ENCODE measurements at places on chromosomes 2 and 18. TPM values are rescaled to one million over a fixed set of nuclear protein-coding genes. Genes with fewer than 3 reads are reported as not detected.

The RANBP2 gene
- 51.7 TPM for total RNA-seq

GRCh38 chr2:8797682-8798081, 39.7 kb downstream of the KIDINS220 start:
- no peak overlapping the region for H3K27ac ChIP-seq
- H3K4me3 ChIP-seq, result no peak overlapping the region
- H3K27me3 ChIP-seq, result no peaks in the 10 kb centered on the region
- no peaks in the 10 kb centered on the region for H3K4me1 ChIP-seq

DNA sequence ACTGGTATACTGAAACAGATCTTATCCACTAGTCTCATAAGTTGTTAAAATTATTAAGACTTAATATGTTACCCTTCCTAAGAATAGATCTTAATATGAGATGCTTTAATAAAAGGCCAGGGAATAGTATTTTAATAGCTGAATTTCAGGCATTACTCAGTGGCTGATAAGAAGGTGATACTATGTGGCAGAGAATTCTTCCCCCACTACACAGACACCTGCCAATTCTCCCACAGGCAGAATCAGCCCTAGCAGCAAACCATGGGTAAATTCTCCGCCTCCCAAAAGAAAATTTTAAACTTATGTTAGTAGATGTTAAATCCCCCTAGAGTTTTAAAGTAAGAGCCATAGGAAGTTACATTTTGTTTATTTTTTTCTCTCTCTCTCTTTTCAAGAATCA, 888.8 kb downstream of the LRP1B start:
- H3K27ac ChIP-seq, result no peak overlapping the region
- DNase-seq, result no peak
- H3K4me3 ChIP-seq, result no peak overlapping the region
- H3K27me3 ChIP-seq, result no peaks in the 10 kb centered on the region

- no peak overlapping the region for H3K27ac ChIP-seq
- no peaks in the 10 kb centered on the region for H3K36me3 ChIP-seq
- H3K4me1 ChIP-seq, result no peaks in the 10 kb centered on the region
- no peaks in the 10 kb centered on the region for H3K27me3 ChIP-seq
Observed at GRCh38 chr18:6476880-6477279, 62.2 kb upstream of the L3MBTL4 start.

The RAPH1 gene
- 55.5 TPM for total RNA-seq

GRCh38 chr2:38269421-38269820, 107.7 kb downstream of the ATL2 start:
- DNase-seq, result no peak
- H3K36me3 ChIP-seq, result no peaks in the 10 kb centered on the region
- H3K27ac ChIP-seq, result no peak overlapping the region
- H3K4me1 ChIP-seq, result no peaks in the 10 kb centered on the region
- no peaks in the 10 kb centered on the region for H3K27me3 ChIP-seq

DNA sequence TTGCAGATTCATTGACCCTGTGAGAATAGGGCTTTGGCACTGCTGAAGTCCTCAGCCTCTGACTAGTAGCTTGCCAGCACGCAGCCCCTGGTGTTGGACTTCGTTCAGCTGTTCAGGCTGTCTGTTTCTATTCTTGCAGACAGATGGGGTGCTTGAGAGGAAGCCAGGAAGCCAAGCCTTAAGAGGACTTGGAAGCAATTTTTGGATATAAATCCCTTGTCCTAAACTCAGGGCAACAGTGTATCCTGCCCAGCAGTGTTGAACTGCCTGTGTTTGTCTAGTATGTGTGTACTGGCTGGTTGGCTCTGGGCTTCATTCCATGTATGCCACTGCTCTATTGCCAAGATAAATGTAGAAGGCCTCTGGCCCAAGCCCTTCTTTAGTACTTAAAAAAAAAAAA, 108.6 kb downstream of the COMMD1 start:
- no peaks in the 10 kb centered on the region for H3K36me3 ChIP-seq
- H3K4me3 ChIP-seq, result no peak overlapping the region
- no peak overlapping the region for H3K27ac ChIP-seq
- peak; percentile 37 for DNase-seq
- no peaks in the 10 kb centered on the region for H3K27me3 ChIP-seq
- H3K4me1 ChIP-seq, result peaks cover 7% of the 10 kb centered on the region

DNA sequence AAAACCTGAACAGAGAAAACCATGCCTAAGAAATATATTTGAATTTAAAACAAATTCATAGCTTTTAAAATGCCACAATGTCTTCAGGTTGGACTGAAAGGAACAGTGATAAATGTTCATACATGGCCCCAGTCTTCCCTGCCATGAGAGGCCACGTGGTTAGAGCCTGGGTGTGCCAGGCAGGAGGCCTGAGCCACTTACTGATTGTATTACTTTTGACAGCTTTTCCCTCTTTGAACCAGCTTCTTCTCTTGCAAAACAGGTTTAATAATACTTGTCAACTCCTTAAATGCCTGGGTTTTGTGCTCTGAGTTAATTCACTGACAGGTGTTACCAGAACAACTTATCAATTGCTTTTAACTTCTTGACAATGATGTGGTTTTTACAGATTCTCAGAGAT, 27.0 kb downstream of the RBKS start:
- H3K36me3 ChIP-seq, result no peaks in the 10 kb centered on the region
- no peaks in the 10 kb centered on the region for H3K4me1 ChIP-seq
- H3K4me3 ChIP-seq, result no peak overlapping the region
- no peaks in the 10 kb centered on the region for H3K27me3 ChIP-seq
- DNase-seq, result no peak

DNA sequence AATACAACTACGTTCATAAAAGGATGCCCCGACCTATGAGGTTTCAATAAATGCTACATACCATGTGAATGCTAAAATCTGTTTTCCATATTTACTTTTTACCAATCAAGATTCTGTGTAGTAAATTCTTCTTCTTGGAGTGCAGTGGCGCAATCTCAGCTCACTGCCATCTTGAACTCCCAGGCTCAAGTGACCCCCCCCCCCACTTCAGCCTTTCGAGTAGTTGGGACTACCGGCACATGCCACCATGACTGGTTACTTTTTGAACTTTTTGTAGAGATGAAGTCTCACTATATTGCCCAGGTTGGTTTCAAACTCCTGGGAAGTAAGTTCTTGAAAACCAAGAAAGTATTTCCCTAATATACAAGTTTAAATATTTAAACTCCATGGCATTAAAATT, 14.4 kb upstream of the USP34 start:
- peak; percentile 32 for DNase-seq
- no peaks in the 10 kb centered on the region for H3K4me1 ChIP-seq
- no peak overlapping the region for H3K27ac ChIP-seq
- H3K4me3 ChIP-seq, result no peak overlapping the region

The DSC2 gene
- 15.6 TPM for total RNA-seq

GRCh38 chr2:64770781-64771334, 117.1 kb upstream of the SERTAD2 start:
- peak; percentile 43 for DNase-seq
- H3K27me3 ChIP-seq, result no peaks in the 10 kb centered on the region
- H3K27ac ChIP-seq, result no peak overlapping the region
- H3K4me1 ChIP-seq, result peaks cover 14% of the 10 kb centered on the region

DNA sequence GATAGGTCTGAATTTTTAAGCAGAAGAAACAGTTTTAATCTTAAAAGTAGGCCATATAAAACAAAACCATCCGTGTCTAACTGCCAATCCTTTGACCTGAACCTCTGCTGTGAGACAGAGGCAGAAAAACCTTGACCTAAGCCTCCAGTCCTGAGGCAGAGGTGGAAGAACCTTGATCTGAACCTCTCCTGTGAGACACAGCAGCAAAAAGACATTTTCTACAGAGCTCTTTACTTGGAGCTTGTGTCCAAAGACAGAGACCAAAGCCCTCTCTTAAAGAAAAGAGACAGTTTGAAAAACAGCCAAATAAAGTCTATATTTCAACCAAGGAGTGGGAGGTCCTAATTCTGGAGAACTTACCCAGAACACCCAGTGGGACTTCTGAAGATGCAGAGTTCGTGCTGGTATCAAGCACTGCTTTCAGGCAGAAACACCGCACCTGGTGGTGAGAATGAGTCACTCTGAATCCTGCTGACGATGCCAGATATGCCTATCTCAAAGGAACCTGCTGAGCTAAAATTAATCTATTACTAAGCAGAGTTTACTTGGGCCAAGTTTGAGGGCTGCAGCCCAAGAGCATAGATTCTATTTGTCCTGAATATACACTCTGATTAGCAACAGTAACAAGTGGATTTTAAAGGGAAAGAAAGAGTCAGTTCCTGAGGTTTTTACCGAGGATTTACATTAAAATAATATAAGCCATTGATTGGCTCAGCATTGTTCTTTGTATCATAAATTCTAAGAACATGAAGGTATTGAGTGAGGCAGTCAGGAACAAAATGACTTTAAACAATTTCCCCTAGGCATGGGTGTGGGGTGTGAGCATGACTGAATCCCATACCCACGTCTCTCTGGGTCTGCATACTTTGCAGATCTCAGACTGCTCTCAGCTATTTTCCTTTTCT, 806.4 kb downstream of the TRIB2 start:
- no peaks in the 10 kb centered on the region for H3K36me3 ChIP-seq
- no peak for DNase-seq
- H3K4me3 ChIP-seq, result no peak overlapping the region
- no peak overlapping the region for H3K27ac ChIP-seq
- no peaks in the 10 kb centered on the region for H3K4me1 ChIP-seq

The SLC9A2 gene
- total RNA-seq, result 0.30 TPM

The GKN1 gene
- not detected for total RNA-seq

GRCh38 chr2:74357627-74358026, 14.4 kb upstream of the SLC4A5 start:
- no peak overlapping the region for H3K4me3 ChIP-seq
- no peak for DNase-seq
- peaks cover 67% of the 10 kb centered on the region for H3K36me3 ChIP-seq
- H3K27ac ChIP-seq, result no peak overlapping the region
- no peaks in the 10 kb centered on the region for H3K4me1 ChIP-seq

DNA sequence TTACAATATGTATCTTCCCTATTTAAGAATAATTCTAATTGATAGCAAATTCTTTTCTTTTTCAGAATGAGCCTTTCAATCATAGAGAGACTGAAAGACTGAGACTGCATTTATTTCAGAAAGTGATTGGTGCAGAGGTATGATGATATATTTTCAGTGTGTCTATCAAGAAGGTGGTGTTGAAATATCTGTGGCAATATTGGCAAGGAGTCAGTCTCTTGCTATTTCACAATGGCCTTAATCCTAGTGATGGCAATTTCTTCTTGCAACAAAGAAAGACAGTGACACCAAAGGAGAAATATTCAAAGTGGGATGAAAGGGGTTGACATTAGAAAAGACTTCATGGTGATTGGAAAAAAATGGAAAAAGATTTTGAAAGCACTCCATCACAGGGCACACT, 21.7 kb upstream of the ZBTB14 start:
- H3K4me3 ChIP-seq, result no peak overlapping the region
- H3K4me1 ChIP-seq, result no peaks in the 10 kb centered on the region
- DNase-seq, result no peak
- H3K27ac ChIP-seq, result no peak overlapping the region

DNA sequence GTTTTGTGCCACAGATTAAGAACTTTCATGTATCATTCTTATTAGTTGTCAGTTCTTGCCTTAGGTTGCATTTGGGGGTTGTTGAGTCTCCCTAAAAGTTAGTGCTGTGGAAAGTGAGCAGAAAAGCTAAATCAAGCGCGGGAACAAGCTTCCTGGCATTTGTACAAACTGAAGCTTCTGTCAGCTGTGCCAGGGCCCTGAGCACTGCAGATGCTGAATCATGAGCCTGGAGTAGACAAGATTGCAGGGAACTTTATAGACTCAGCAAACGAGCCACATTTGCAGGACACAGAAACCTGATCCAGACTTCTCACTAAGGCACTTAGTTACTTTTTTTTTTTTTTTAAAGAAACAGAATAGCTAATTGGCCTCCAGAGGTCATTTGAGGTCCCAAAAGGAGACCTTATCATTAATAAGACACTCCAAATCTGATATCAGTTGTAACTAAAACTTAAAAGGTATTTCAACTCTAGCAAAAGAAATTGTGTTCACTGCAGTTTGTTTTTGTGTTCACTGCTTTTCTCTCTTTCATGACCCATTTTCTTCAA, 88.7 kb downstream of the ADAM23 start:
- H3K4me1 ChIP-seq, result no peaks in the 10 kb centered on the region
- no peak overlapping the region for H3K27ac ChIP-seq
- H3K36me3 ChIP-seq, result no peaks in the 10 kb centered on the region
- DNase-seq, result no peak
- no peaks in the 10 kb centered on the region for H3K27me3 ChIP-seq

DNA sequence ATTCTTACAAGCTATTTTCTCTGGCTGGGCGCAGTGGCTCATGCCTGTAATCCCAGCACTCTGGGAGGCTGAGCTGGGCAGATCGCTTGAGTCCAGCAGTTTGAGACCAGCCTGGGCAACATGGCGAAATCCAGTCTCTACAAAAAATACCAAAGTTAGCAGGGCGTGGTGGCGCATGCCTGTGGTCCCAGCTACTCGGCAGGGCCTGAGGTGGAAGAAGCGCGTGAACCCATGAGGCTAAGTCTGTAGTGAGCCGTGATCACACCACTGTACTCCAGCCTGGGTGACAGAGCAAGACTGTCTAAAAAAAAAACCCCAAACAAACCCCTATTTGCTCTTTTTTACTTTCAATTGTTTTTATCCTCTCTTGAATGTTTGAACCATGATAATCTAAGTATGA, 37.0 kb downstream of the PPP4R1 start:
- H3K27me3 ChIP-seq, result no peaks in the 10 kb centered on the region
- no peak overlapping the region for H3K4me3 ChIP-seq
- no peak for DNase-seq
- peaks cover 23% of the 10 kb centered on the region for H3K36me3 ChIP-seq
- no peak overlapping the region for H3K27ac ChIP-seq
- H3K4me1 ChIP-seq, result peaks cover 6% of the 10 kb centered on the region
